DMS153 (cell line): ENCODE measurements at places on chromosomes 7 and 10.
A peak's percentile ranks its signal among the peaks of the same experiment; 100 is the strongest.

- DNase-seq, result no peak
Measured at GRCh38 chr10:116210588-116211346, 62.2 kb downstream of the GFRA1 start.

GRCh38 chr10:132938472-132939339 lies 3.7 kb downstream of the CFAP46 start:
- DNase-seq, result no peak

GRCh38 chr7:75565132-75565837 lies 73.2 kb downstream of the SPDYE5 start:
- DNase-seq, result no peak

GRCh38 chr10:21166557-21167287 lies 269.6 kb upstream of the NEBL start:
- peak; percentile 25 for DNase-seq

- no peak for DNase-seq
Measured at GRCh38 chr10:84452003-84452402, 123.6 kb downstream of the CCSER2 start.

DNA sequence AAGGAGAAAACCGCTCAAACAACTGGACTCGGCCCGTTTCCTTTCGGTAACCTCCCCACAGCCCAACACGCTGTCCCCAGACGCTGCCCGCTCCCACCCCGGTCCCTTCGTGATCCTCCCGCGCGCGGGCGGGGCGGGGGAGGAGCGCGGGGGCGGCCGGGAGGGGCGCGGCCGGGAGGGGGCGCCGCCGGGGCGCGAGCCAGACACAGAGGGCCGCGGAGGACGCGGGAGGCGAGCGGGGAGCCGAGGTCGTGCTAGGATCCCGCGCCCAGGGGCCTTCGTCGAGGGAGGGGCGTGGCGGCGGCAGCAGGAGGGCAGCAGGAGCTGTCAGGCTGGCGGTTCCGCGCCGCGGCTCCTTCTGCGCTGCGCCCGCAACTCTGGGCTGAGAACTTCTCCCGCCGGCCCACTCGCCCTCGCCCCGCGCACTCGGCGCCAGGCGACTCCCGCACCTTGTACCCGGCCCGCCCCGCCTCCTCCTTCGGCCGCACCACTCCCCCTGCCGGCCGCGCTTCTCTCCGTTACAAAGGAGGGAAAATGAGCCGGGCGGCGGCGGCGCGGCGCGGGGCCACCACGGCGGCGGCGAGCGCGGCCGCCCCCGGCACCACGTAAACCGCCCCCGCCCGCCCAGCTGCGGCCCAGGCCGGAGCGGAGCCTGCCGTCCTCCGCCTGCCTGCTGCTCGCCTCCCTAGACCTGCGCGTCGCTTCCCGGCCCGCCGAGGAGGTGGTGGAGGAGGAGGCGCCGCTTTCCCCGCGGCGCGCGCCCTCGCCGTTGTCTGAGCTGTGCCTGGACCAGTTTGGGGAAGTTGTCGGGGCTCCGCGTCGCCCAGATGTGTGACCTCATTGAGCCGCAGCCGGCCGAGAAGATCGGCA lies at the start of gene CDK14:
Gene CDK14 (plus strand): TSS at position 521 of the 870 bp plus-strand sequence. CDS start 307 bp downstream, at position 828.
- peak; percentile 56 for DNase-seq

GRCh38 chr7:17194656-17195055 lies 103.8 kb upstream of the AHR start:
- DNase-seq, result no peak

GRCh38 chr10:58508316-58508715 lies 4.4 kb upstream of the BICC1 start:
- no peak for DNase-seq

DNA sequence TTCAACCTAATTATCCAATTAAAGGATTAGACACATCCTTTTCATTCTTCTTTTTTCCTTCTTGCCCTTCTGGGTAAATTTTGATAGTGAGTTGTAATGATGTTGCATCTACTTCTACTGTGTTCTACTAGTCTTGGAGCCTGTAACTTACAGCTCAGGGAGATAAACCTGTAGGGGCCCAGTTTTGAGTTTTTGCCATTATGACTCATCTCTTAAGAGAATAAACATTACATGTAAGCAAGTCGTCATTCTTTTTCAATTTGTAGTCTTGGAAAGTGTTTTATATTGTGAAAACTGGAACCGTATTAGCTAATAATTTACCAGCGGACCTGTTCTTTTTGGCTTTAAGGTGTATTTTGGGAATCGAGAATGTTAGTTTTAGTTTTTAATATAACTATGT lies 89.7 kb upstream of the RPA3 start:
- DNase-seq, result no peak

- no peak for DNase-seq
Measured at GRCh38 chr7:135366843-135367508, 133.3 kb downstream of the STRA8 start.

DNA sequence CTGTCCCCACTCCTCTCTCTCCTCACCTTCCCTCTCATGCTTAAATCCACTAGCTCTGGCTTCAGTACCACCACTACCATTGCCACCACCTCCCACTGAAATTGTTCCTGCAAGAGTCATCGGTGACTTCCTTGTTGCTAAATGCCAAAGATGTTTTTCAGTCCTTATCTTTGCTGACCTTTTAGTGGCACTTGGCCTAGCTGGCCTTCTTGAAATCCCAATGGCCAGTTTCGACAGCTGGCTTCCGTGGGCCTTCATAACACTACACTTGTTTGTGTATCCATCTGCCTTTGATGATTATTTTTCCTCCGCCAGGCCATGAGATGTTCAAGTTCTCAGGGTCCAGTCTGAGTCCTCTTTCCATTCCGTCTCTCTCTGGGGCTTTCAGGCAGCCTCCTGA lies 118.2 kb upstream of the NANOS1 start:
- DNase-seq, result no peak

GRCh38 chr10:123272171-123272570 lies 118.0 kb downstream of the BUB3 start:
- DNase-seq, result no peak

- no peak for DNase-seq
Measured at GRCh38 chr10:99555825-99556523, 23.2 kb downstream of the NKX2-3 start.
